ENCODE measurements at places on chromosomes 6 and 20.

DNA sequence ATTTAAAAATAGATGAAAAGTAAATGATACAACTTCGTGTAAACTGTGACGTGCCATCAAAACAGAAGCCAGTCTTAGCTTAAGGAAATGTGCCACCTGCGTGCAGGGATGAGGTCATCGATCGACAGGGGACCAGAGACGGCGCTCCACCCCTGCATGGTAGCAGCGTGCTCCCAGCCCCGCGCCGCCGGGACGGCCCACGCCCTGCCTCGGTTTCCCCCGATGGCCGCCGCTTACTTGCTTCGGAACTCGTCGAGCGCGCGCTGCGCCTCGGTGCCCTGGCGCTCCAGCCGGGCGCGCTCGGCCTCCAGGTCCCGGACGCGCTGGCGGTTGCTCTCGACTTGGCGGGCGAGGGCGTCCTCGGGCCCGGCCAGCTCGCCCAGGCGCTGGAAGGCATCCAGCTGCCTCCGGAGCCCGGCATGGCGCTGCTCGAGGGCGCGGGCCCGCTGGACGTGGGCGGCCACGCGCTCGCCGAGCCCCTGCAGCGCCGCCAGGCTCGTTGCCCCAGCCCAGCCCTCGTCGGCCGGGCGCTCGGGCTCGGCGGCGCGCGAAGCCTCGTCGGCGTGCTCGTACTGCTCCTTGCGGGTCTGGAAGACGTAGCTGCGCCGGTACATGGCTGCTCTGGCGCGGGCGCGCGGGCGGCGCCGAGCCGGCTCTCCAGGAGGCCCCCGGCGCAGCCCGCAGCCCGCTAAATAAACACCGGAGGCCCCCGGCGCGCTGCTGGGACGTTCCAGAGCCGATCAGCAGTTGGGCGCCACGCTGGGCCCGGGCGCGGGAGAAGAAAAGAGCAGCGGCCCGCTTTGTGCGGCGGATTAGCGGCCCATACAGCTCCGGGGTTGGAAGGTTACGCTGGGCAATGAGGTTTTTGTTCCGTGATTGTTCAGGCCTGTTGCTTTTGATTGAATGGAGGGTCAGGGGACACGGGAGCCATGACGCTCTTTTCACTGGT, at the start of gene BFSP1:
Gene BFSP1 (minus strand): TSS at position 664 of the 949 bp plus-strand sequence. CDS start 50 bp downstream, at position 614.
- no peaks in the 10 kb centered on the region for H3K27me3 ChIP-seq
- H3K36me3 ChIP-seq = no peaks in the 10 kb centered on the region
- H3K4me1 ChIP-seq = peaks cover 17% of the 10 kb centered on the region
- peak within 1 kb of the TSS; percentile 96 for H3K27ac ChIP-seq

GRCh38 chr20:8132484-8133309, 631 bp downstream of the PLCB1 start:
- no peaks in the 10 kb centered on the region for H3K36me3 ChIP-seq
- no peak overlapping the region for H3K27ac ChIP-seq
- peaks cover 32% of the 10 kb centered on the region for H3K27me3 ChIP-seq
- peaks cover 43% of the 10 kb centered on the region for H3K4me1 ChIP-seq
- peak; percentile 39 for DNase-seq

GRCh38 chr20:46930640-46931339, 36.1 kb downstream of the EYA2 start:
- H3K36me3 ChIP-seq = no peaks in the 10 kb centered on the region
- DNase-seq = no peak
- H3K4me3 ChIP-seq = no peak overlapping the region
- H3K4me1 ChIP-seq = peaks cover 11% of the 10 kb centered on the region

GRCh38 chr20:33024243-33024560, 7.2 kb upstream of the BPIFB6 start:
- H3K27ac ChIP-seq = no peak overlapping the region
- H3K36me3 ChIP-seq = no peaks in the 10 kb centered on the region
- H3K27me3 ChIP-seq = peaks cover 10% of the 10 kb centered on the region
- no peak for DNase-seq

DNA sequence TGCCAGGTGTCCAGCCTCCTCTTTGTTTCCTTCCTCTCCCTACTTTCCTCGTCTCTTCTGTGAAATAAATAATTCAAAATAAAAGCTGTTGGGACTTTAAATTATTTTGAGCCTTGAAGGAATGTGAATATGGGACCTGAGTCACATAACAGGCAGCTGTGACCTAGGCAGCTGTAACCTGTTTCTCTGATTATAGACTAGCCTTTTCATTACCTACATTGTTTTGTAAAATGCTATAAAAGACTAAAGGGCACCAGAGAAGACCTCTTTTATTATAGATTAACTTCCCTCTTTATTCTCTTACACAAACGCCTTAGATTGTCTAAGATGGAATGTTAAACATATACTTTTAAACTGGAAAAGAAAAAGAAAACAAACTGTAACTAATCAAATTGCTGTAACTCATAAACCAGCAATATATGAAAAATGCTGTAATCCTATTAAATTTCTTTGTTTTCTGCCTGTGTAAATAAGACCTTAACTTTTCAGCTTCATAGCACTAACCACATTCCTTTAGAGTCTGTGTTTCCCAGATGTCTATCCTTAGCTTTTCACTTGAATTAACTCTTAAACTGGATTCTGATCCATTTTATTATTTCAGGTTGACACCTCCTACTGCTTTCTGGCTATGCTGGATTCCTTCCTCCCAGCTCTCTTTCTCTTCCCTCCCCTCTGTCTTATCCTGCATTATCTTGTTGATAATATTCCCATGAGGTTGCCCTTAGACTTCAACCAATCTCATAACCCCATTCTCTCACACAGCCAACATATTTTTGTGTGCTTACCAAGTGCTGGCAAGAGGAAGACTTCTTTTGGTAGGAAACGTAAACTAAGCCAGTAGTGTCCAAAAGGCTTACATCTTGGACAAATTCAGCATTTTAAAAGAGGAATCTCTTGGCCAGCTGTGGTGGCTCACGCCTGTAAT, 69.2 kb downstream of the TPD52L1 start:
- peaks cover 2% of the 10 kb centered on the region for H3K36me3 ChIP-seq
- no peak for DNase-seq
- H3K4me1 ChIP-seq = peaks cover 71% of the 10 kb centered on the region
- no peak overlapping the region for H3K4me3 ChIP-seq

GRCh38 chr6:28081486-28081751, 1.1 kb downstream of the ZNF165 start:
- H3K4me3 ChIP-seq = peak overlapping the region; percentile 98
- no peak for DNase-seq
- H3K27ac ChIP-seq = peak overlapping the region; percentile 99
- no peaks in the 10 kb centered on the region for H3K27me3 ChIP-seq

DNA sequence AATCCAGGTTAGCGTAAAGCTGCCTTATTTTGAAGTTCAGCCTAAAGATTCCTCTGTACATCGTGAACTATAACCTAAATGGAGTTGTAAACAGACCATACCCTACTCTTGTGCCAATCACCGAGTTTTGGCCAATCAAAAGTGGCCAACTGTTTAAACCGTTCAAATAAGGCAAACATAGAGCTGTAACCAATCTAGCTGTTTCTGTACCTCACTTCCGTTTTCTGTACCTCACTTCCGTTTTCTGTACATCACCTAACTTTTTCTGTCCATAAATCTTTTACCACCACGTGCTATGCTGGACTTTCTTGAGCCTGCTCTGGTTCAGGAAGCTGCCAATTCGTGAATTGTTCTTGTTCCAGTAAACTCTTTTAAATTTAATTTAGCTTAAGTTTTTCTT, 39.7 kb downstream of the LBP start:
- H3K27me3 ChIP-seq = peaks cover 26% of the 10 kb centered on the region
- H3K36me3 ChIP-seq = no peaks in the 10 kb centered on the region
- H3K4me3 ChIP-seq = no peak overlapping the region

DNA sequence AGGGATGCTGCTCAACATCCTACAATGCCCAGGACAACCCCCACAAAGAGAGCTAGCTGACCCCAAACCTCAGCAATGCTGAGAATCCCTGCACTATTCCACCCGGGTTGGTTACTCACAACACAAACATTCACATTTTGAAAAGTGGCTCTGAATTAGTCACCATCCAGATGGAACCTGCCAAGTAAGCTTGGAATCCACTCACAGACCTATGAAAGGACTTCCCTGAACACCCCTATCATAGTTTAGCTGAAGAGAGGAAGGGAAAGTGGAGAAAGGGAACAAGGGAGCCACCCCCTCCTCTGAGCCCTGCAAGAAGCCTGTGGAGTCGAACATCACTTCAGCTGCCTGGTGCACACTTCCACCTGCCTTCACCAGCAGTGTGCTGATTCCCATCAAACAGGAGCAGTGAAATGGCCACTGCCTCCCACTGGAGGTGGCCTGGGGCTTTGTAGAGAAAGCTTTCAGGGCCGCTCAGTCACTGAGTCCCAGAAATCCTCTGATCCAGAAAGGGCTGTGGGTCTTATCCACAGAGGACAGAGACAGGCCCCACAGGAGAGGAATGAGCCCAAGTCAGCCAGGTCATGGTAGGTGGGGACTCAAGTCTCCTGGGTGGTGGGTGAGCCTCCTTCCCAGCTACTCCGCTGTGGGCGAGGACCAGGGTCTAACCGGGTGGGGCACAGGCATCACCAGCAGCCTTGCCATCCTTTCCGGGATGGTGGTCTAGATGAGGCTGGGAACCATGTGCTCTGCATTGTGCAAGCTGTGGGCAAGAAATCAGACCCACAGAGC, 203.7 kb downstream of the SYNDIG1 start:
- no peak overlapping the region for H3K4me3 ChIP-seq
- no peaks in the 10 kb centered on the region for H3K27me3 ChIP-seq
- no peak overlapping the region for H3K27ac ChIP-seq
- no peaks in the 10 kb centered on the region for H3K36me3 ChIP-seq

GRCh38 chr20:54668271-54669039, 193.1 kb downstream of the DOK5 start:
- peaks cover 18% of the 10 kb centered on the region for H3K27me3 ChIP-seq
- no peak overlapping the region for H3K27ac ChIP-seq
- DNase-seq = peak; percentile 49
- H3K4me1 ChIP-seq = peaks cover 6% of the 10 kb centered on the region

DNA sequence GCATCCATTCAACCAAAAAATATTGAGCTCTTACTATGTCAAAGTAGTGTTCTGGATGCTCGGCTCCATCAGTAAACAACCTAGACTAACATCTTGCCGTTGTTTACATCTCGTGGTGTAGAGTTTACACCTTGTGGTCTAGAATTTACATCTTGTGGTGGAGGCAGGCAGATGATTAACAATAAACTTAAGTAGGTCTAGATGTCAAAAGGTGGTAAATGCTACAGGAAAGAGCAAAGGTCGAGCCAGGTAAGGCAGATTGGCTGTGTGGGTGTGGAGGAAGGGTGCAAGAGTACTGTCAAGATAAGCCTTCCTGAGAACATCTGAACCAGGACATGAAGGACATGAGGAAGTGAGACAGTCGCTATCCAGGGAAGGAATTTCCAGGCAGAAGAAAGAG, 88.4 kb upstream of the ESR1 start:
- H3K4me1 ChIP-seq = no peaks in the 10 kb centered on the region
- H3K27ac ChIP-seq = no peak overlapping the region
- no peak for DNase-seq
- H3K27me3 ChIP-seq = peaks cover 10% of the 10 kb centered on the region
- H3K4me3 ChIP-seq = no peak overlapping the region

GRCh38 chr6:137491478-137491877, 2.7 kb downstream of the OLIG3 start:
- H3K36me3 ChIP-seq = no peaks in the 10 kb centered on the region
- peaks cover 100% of the 10 kb centered on the region for H3K27me3 ChIP-seq
- no peak overlapping the region for H3K27ac ChIP-seq
- peaks cover 37% of the 10 kb centered on the region for H3K4me1 ChIP-seq

- H3K4me1 ChIP-seq = peaks cover 33% of the 10 kb centered on the region
- DNase-seq = no peak
- no peak overlapping the region for H3K27ac ChIP-seq
- H3K27me3 ChIP-seq = peaks cover 19% of the 10 kb centered on the region
- no peaks in the 10 kb centered on the region for H3K36me3 ChIP-seq
These were observed 157.6 kb upstream of the INSM1 start for GRCh38 chr20:20210327-20210726.

GRCh38 chr6:131124336-131125071, 10.8 kb upstream of the AKAP7 start:
- no peaks in the 10 kb centered on the region for H3K36me3 ChIP-seq
- no peak overlapping the region for H3K27ac ChIP-seq
- no peak overlapping the region for H3K4me3 ChIP-seq
- H3K27me3 ChIP-seq = no peaks in the 10 kb centered on the region

- H3K27ac ChIP-seq = no peak overlapping the region
- H3K4me3 ChIP-seq = no peak overlapping the region
- no peak for DNase-seq
- no peaks in the 10 kb centered on the region for H3K27me3 ChIP-seq
These were observed 423.8 kb upstream of the ADGRB3 start for GRCh38 chr6:68211242-68211795.

GRCh38 chr20:22776369-22776768, 192.0 kb upstream of the FOXA2 start:
- no peak for DNase-seq
- H3K36me3 ChIP-seq = no peaks in the 10 kb centered on the region
- H3K27me3 ChIP-seq = peaks cover 6% of the 10 kb centered on the region
- H3K4me3 ChIP-seq = no peak overlapping the region
- no peak overlapping the region for H3K27ac ChIP-seq
- peaks cover 5% of the 10 kb centered on the region for H3K4me1 ChIP-seq

GRCh38 chr20:6663751-6664388, 103.6 kb upstream of the BMP2 start:
- peaks cover 19% of the 10 kb centered on the region for H3K4me1 ChIP-seq
- H3K27ac ChIP-seq = no peak overlapping the region
- DNase-seq = no peak
- H3K27me3 ChIP-seq = no peaks in the 10 kb centered on the region

DNA sequence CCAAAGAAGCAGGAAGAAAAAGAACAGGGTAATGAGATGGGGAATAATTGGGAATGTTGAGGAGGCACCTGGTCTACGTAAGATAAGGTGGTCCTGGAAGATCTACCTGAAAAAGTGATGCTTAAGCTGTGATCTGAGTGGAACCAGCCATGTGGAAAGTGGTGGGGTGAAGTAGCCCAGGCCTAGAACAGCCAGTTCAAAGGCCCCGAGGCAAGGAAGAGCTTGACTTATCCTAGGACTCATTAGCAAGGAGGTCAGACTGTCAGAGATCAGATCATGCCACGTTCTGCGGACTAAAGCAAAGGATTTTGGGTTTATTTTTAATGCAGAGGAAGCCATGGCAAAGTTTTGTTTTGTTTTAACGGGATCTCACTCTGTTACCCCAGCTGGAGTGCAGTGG, 5.1 kb downstream of the SYCP2L start:
- no peaks in the 10 kb centered on the region for H3K27me3 ChIP-seq
- H3K4me3 ChIP-seq = no peak overlapping the region
- H3K4me1 ChIP-seq = peaks cover 12% of the 10 kb centered on the region
- no peak for DNase-seq
- peaks cover 21% of the 10 kb centered on the region for H3K36me3 ChIP-seq

- H3K36me3 ChIP-seq = no peaks in the 10 kb centered on the region
- no peak overlapping the region for H3K4me3 ChIP-seq
- no peak for DNase-seq
These were observed 31.8 kb downstream of the CST9L start for GRCh38 chr20:23536328-23536974.

- no peak for DNase-seq
- H3K27me3 ChIP-seq = no peaks in the 10 kb centered on the region
- peak overlapping the region; percentile 94 for H3K27ac ChIP-seq
- peak overlapping the region; percentile 92 for H3K4me3 ChIP-seq
These were observed 657 bp downstream of the NT5DC1 start for GRCh38 chr6:116101302-116101718.

GRCh38 chr20:1622450-1622849, 2.6 kb upstream of the SIRPB1 start:
- no peaks in the 10 kb centered on the region for H3K36me3 ChIP-seq
- no peaks in the 10 kb centered on the region for H3K4me1 ChIP-seq
- peaks cover 44% of the 10 kb centered on the region for H3K27me3 ChIP-seq
- no peak overlapping the region for H3K4me3 ChIP-seq
- H3K27ac ChIP-seq = no peak overlapping the region

All from mesothelial cell of epicardium (in vitro differentiated cells).